ENCODE measurements at places on chromosomes 1 and 21.

DNA sequence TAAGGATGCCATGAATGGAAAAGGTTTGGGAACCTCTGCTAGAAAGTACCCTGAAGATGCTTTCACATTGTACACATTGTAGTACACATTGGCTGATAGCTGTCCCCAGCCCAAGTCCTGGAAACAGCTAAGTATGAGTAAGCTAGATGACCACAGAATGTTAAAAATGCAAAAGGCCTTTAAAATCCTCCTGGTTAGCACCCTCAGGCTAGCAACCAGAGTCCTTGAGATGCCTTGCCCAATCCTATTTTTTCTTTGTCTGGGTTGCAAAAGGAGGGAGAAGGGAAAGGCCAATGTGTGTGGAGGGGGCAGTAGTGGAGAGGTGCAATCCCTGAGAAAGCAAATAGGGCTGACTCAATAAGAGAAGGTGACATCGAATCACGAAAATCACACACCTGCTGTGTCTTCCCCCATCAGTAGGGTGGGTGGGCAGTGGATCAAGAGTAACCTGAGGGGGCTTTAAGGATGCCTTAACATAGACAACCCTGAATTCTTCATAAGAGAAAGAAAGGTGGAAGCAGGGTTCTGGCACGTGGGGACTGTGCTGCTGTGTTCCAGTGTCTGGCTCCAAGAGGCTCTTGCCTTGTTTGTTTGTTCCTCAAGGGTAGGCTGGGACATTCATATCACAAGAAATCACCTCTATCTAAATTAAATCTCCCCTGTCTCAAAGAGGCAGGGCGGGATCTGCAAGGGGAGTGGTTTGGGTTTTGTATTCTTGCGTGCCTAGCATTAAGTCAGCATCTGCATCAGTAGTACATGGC, 266.2 kb upstream of the PLXNA2 start:
- DNase-seq, result no peak

DNA sequence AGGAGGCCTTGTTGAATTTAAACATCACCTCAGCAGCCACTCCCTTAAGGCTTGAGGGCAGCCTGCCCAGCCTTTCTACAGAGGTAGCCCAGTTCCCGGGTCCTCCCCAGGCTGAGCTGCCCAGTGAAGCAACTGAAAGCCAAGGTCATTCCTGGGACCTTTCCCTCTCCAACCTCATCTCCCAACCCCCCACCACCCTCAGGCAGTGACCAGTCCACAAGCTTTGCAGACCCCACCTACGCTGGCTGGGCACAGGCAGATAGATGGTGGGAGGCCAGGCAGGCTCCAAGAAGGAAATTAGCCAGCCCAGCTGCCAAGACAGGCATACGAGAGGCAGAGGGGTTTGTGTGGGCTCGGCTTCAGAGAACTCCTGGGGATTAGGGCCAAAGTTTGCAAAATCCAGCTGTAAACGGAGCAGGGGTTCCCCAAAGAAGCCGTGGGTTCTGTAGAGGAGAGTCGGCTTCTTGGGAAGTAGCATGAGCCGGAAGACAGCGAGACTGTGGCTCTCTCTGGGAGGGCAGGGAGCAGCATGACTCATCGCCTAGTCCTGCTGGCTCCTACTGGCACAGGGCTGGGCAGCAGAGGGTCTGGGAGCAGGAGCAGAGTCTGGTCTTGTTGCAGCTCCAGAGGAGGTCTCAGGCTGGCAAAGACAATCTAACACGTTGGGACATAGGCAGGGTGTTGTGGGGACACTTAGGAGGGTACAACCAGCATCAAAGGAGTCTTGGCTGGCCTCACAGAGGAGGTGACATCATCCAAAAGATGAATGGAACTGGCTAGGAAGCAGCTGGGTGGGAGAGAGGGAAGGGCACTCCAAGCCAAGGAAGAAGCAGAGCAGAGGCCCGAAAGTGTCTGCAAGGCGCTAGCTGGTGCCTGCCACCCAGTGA, 2.8 kb upstream of the ZC3H12A start:
- peak; percentile 52 for DNase-seq

DNA sequence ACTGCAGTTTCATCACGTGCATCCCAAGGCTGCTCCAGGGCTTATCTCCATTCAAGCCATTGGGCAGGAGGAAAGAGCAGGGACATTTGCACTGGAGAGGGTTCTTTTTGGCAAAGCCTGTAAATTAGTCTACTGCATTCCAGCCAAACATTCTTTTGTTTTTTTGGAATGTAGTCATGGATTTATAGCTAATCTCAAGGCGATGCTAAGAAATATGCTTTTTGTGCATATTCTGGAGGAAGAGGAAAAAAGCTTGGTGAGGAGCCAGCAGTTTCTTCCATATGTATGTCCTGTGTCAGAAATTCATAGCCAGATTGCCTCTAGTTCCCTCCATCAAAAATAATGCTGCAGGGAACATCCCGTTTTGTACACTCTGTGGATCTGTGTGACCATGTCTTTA, 221.4 kb downstream of the BACH1 start:
- no peak for DNase-seq

DNA sequence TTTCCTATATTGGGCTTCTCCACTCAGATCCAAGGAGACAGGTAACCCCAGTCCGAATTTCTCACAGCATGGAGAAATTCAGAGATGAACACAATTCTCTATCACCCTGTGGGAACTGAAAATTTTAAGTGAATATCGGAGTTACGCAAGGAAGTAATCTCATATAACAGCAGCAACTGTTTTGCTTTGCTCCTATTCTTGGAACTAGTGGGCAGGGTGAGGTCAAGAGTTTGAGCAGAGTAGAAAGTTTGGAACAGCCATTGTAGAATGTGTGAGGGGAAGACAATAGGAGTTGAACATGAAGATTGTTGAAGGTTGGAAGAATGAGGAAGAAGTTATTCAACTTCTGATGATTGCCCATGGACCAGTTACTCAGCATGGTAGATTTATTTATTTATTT, 24.3 kb upstream of the SLC35D1 start:
- DNase-seq, result no peak

DNA sequence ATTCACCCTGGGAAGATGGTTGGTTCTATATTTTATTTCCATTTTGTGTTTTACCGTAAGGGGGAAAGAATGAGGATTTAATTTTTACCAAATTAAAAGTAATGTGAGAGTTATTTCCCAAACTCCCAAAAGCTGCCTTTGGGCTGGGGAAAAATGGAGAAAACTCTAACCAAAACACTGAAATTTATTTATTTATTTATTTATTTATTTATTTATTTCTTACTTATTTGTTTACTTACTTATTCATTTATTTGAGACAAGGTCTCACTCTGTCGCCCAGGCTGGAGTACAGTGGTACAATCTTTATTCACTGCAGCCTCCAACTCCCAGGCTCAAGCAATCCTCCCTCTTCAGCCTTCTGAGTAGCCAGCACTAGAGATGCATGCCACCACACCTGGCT, 38.0 kb upstream of the ZBTB18 start:
- no peak for DNase-seq

- no peak for DNase-seq
Observed at GRCh38 chr1:232586679-232587078, 43.3 kb downstream of the SIPA1L2 start.

DNA sequence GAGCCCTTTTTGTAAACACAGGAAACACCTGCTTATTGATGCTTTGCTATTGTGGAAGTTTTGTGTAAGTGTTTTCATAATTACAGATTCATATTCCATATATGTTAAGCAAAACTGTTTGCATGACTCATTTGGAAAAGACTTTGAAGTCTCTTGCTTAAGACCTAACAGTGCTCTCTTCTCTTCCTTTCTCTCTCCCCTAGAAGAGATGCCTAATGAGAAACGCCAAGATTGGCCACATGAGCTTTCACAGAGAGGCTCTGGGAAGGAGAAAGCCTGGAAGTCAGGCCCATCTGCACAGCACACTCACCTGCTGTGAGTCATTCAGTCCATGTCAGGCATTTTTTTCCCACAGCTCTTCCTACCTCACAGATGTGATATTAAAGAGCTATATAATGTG, 101.6 kb upstream of the PALMD start:
- no peak for DNase-seq

DNA sequence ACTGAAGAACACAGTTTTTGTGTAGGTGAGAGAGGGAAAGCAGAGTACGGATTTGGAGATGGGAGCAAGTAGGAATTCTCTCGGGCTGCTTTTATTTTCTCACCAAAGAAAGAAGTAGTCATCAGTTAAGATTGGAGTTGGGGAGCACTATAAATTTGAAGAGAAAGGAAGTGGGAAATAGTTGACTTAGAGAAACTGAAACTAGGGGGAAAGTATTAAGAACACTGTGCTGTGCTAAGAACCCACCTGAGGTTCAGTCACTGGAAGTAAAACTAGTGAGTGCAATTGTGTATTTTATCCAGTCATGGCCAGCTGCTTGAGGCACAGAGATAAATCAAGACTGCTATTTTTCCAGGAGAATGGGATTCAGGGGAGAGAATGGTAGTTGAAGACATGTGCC, 37.4 kb downstream of the CLCC1 start:
- no peak for DNase-seq

DNA sequence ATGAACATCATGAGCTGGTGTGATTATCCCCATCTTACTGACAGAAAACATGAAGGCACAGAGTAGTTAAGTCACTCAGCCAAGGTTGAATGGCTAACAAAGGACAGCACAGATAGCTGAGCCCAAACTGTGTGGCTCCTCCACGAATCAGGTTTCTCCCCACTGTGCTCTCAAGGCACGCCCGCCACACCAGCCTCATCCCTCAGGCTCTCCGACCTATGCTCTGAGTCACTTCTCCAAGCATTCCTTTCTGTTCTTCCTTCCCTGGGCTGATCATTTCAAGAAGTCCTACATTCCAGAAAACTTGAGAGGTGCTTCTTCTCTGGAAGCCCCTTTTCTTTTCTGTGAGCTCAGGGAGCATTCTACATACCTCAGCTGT, 25.3 kb upstream of the SDC3 start:
- no peak for DNase-seq

DNA sequence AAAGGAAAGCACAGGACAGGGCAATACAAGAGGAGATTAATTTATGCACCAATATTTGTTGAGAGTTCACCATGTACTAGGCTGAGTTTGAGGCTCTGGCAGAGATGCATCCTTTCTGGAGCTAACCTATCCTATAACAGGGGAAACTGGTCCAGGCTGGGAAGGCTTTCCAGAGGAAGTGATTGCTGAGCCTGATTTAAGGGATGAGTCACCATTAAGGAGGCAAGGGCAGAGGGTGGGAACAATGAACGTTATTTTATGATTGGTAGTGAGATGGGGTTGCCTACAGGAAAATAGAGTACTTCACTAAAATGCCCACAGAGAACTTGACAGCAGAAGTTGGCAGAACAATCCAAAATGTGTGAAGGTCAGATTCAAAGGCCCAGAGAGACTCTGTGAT, 141.4 kb downstream of the PLPP3 start:
- no peak for DNase-seq

GRCh38 chr1:227893300-227893948, 54.3 kb downstream of the WNT9A start:
- DNase-seq, result no peak

- DNase-seq, result no peak
Observed at GRCh38 chr1:112359961-112360767, 35.9 kb upstream of the CTTNBP2NL start.

DNA sequence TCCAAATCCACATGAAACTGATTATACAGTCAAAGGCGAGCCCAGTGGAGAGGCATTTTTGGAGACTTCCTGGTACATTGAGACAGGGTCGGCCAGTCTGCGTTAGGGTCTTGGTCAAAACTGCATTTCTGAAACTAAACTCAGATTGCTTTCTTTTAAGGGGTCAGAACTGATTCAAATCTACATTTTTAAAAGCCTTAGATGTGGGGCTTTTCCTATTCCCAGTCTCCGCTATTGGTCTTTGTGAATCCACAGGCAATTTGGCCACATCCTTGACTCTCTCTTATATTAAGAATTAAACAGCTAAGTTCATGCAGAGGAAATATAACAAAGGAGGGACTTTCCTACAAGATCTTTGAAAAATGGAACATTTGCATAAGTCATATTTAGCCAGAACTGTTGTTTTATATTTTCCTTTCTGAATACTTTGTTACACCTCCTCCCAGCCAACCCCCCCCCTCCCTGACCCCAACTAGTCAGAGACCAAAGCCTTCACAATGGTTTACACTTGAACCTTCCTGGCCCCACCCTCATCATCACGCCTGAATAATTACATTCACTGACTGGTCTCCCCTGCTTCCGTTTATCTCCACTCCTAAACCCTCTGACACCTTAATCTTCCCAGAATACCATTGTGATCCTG, 30.9 kb downstream of the SELL start:
- no peak for DNase-seq

- no peak for DNase-seq
Observed at GRCh38 chr1:147245586-147246021, 3.1 kb downstream of the CHD1L start.

DNA sequence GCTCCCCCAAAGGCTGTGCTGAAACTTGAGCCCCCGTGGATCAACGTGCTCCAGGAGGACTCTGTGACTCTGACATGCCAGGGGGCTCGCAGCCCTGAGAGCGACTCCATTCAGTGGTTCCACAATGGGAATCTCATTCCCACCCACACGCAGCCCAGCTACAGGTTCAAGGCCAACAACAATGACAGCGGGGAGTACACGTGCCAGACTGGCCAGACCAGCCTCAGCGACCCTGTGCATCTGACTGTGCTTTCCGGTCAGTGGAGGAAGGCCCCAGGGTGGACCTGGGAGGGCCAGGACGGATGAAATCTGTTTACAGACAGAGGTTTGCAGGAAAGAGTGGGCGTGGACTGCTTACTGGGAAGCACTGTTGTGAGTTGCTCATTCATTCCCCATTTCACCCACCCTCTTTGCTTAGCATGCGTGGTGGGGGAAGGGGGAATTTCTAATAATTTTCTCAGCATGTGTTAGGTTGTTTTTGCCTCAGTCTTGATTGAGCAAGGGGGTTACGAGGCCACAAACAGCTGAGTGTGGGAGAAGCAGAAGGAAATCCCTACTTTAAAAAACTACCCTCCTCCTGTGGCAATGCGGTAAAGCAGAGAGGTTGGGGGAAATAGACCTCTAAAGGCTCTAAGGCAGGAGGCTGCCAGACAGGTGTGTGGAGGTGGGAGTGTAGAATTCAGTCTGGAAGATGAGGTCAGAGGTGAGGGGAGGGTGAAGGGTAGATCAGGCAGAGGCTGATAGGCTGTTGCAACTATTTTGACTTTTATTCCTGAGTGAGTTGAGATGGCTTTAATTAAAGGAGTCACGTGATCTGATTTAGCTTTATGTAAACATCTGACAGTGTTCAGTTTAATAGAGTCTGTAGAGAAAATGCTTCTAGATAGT, 1.3 kb downstream of the FCGR2A start:
- no peak for DNase-seq
